ENCODE measurements at places on chromosomes 1 and 21.

DNA sequence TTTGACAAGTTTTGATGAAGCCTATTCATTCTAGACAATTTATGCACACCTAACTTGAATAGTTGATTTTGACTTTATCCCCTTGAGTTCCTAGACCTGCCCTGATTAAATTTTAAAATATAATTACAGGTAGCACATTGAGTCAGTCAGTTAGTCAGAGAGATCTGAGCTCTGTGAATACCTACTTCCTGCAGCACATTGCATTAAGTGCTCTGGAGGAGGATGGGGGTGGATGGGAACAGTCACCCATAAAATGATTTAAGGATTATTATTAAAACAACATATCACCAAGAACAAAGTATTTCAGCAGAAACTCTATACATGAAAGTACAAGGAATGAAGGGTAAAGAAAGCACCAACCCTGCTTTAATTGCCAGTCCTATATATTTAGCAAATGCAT lies 11.8 kb upstream of the RPF1 start:
- DNase-seq, result no peak

DNA sequence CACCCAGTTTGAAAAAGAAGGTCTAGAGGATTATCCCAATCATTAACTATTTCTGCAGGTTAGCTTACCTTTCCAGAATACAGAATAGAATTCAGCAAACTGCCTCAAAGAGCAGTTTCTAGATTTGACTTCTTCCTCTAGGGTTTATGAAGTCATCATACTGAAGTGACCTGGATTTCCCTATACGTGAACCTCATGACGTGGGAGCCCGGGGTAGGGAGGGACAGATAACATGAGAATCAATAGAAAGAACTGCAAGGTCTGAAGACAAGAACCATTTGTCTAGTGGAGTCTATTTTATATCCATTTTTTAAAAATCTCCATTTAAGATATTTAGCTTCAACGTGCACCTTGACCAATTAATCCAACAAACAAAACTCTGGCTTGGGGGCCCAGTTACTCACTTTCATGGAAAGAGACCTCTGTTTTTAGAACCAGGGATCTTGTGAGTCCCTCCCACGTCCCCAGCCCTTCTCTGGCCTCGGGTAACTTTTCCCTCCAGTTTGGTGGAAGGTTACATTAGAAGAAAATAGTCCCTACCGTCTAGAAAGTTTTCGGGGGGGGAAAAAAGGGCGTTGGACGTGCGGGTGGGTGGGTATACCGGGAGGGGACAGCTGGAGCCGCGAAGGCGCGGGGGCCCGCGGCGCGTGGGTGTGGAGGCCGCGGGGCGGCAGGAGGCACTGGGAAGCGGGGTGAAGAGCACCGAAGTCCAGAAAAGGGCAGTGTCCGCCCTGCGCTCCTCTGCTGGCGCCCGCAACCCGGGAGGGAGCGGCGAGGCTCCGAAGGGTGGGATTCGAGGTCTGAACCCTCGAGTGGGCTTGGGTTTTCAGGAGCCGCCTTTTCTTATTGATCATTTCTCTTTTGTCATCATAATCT lies 13.8 kb upstream of the POGZ start:
- DNase-seq, result no peak

- no peak for DNase-seq
Measured at GRCh38 chr1:172109359-172109758, 268.1 kb downstream of the DNM3 start.

DNA sequence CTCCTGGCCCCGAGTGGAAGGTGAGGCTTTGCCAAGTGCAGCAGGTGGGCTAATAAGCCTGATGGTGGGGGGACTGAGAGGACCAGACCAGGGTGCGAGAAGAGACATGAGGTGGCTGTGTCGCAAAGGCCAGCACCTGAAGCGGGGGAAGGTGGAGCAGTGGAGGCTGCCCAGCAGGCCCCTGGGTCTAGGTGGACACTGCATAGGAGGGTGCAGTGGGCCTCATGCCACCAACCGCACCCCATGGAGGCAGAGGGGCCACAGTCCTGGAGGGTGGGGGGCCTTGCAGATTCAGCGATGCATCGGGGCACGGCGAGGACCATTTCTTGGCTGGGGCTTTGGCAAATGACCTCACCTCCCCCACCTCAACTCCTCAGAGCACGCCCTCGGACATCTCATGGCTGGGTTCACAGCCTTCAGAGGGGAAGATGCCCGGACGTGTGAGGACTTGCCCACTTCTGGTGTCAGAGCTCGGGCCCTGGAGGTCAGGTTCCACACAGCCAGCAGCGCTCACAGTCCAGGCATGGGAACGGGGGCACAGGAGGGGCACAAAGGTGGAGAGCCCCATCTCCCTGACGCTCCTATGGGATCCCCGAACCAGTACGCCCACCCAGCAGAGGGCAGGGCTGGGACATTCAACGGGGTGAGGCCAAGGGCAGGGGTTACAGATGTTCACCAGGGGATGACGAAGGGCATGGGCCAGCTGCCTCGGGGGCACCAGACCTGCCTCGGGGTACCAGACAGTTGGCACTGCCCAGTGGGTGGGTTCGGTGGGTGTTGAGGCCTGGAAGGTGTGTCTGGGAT lies 35.4 kb downstream of the UBE2G2 start:
- DNase-seq, result no peak

DNA sequence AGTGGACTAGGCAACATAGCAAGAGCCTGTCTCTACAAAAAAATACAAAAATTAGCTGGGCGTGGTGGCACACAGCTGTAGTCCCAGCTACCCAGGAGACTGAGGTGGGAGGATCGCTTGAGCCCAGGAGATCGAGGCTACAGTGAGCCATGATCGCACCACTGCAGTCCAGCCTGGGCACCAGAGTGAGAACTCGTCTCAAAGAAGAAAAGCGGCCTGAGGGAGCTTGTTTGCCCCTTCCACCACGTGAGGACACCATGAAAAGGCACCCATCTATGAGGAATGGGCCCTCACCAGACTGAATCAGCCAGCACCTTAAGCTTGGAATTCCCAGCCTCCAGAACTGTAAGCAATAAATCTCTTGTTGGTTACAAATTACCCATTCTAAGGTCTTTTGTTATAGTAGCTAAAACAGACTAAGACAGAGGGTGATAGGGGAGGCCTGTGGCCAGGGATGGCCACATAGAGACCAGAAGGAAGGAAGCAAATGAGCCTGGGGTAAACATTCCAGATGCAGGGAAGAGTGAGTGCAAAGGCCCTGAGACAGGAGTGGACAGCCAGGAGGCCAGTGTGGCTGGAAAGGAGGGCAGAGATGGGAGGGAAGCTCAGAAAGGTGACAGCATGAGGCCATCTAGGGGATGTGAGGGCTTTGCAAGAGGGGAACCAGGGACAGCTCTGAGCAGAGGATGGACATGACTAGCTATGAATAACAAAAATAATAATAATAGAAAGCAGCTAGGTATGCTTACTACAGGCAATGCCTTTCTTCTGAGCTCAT lies 120.1 kb downstream of the MATN1 start:
- no peak for DNase-seq

DNA sequence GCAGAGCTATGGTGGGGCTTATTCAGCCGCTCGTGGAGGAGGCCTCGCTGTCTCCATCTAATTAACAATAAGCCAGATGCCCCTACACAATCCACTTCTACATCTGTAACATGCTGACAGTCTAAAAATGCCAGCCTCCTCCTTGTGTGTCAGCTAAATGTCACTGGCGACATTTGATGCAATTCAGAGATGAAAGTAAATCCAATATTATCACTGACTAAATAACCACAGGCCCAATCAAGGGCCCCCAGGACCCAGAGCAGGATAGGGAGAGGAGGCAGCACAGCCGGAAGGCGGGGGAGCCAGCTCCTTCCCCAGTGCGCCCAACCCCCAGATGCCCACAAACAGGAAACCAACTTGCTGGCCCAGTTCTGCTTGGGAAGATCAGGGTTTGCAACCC lies 76.6 kb downstream of the DMRTA2 start:
- no peak for DNase-seq

- DNase-seq, result no peak
Measured at GRCh38 chr1:101017448-101017847, 8.1 kb downstream of the DPH5 start.

DNA sequence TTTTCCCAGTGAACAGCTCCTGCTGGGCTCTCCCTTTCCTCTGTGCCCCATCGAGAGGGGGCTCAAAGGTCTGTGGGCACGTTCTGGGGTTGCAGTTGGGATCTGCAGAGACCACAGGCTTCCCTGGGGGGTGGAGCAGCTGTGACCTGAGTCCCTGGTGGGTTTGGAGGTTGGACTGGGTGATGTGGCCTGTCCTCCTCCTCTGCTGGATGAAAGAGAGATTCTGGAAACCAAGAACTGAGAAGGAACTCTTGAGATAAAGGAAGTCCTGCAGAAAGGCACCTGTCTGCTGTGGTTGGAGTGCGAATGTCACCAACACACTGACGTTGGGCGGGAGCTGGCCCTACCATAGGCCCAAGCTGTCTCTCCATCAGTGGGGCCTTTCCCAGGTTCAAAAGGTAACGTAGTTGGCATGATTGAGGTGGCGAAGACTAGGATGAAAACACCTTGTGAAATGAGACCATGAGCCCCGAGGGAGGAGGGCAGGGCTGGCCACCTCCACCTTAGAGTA lies 35.8 kb upstream of the ETV3 start:
- no peak for DNase-seq

- DNase-seq, result no peak
Measured at GRCh38 chr1:225745273-225745672, 32.4 kb upstream of the SRP9 start.

GRCh38 chr1:216095400-216095799 lies 327.8 kb downstream of the USH2A start:
- no peak for DNase-seq

GRCh38 chr1:173708787-173709186 lies 6.0 kb upstream of the KLHL20 start:
- no peak for DNase-seq

GRCh38 chr1:17776426-17776825 lies 21.3 kb downstream of the ACTL8 start:
- no peak for DNase-seq

DNA sequence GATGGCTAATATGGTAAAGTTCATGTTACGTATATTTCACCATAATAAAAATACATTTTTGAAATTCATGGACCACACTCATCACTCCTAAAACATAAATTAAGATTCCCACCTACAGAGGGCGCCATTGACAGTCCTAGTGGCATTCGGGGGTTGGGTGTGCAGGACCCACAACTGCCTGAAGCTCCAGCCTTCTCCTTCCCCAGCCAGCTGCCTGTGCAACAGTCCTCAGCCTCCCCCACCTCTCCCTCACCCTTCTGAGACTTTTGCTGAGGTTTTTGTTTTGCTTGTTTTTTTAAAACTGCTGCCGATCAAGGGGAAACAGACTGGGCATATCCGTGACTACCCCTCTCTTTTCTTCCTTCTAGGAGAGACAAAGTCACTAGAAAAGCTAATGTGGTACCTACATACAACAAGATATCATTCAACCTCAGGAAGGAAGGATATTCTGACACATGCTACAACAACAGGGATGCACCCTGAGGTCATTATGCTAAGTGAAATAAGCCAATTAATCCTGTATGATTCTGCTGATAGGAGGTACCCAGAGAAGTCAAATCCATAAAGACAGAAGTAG lies 9.2 kb upstream of the EVA1C start:
- DNase-seq, result no peak

DNA sequence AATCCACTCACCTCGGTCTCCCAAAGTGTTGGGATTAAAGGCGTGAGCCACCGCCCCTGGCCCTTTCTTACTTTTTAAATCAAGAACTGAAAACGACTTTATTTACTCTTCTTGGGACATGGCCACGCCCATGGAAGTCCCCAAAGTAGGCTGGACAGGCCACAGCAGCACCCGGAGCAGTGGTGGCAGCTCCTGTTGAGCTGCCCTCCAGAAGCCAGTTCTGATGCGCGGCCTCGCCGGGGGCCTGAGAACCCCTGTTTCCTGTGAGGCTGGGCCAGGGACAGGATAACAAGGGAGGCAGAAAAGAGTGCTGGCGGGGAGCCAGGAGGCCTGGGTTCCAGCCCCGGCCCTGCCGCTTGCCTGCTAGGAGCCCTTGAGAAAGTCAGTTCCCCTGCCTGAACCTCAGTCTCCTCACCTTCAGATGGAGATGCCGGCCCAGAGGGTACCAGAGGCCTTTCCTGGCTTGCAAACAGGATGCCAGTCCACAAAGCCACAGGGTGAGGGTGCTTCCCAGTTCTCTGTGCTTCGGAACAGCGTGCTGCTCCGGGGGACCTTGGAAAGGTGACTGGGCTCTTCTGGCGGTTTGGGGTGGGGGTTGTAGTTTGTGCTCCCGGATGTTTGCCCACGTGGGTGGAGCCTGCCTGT lies 59.4 kb downstream of the RUNX3 start:
- no peak for DNase-seq

DNA sequence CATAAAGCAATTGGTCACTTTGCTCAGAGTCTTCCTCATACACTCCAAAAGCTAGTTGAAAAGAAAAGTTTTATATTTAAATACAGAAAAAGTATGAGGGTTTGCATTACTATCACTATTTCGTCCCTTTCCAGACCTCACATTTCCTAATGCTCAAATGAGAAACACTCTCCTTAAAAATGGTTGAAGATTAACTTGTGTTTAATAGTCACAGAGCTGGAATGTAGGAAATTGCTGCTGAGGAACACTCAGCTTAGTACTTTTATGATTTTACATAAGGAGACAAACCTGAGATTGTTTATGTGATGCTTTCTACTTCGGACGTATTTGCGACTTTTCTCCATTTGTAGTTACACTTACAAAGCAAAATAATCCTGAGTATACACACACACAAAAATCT lies 39.8 kb downstream of the MYSM1 start:
- DNase-seq, result no peak

DNA sequence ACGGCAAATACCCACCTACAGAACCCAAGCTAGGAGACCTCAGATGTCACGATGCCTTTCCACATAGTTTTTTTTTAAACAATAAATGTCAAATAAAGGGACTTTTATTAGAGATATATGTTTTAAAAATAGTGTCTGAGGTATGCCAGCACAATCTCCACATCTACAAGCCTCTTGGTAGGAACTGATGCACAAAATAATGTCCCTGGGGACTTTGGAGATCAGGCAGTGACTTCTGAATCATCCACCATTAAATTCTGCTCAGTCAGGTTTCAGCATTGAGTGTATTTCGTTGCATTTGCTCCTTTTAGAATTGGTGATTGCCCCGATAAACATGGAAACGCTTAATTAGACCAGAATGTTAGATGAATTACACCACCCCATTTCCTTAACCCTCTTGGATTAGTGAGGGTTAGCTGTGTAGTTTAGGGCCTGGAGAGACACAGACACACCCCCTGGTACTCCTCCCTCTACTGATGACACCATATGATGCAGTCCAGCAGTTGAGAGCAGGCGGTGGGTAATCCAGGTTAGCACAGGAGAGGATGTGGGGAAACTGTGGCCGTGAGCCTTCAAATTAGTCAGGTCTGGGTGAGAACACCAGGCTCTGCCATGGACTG lies 33.6 kb downstream of the LGR6 start:
- no peak for DNase-seq

Data from non-pigmented ciliary epithelial cell (primary cell).